ENCODE measurements at places on chromosomes 3 and 15.

DNA sequence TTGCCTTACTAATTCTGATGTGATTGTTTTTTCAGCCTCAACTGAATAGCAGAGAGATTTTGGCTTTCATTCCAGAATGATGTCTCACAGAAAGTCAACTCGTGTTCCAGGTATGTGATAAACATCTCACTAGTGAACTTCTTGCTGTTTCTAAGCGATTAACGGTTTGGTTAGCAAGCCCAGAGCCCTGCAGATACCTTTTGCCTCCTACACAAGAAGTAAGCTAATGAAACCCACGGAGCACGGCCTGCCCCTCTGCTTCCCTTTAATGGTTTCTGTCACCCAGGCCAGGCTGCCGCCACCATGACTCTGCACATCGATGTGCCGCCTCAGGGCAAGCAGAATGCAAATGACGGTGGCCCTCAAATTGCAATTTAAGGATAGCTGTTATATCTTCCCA lies 155.9 kb upstream of the ICE2 start:
- DNase-seq, result no peak

DNA sequence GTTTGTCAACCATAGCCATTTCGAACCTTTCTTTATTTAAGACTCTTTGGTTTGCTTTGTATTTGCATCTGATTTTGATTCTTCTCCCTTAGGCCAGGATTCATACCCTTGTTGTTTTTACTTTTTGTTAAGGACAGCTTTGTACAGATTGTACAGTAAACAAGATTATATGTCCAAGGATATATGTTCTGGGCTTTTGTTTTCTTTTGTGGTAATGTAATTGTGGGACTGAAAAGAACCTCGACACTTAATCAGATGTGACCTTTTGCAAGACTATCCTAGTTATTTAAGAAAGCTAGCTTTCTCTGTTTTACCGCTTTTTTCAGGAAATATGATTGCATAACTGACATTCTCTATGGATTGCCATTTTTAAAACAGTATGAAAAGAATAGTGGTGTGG lies 67.0 kb upstream of the SAMMSON start:
- DNase-seq, result no peak

- DNase-seq, result no peak
Measured at GRCh38 chr3:193641440-193641775, 48.4 kb downstream of the OPA1 start.

- DNase-seq, result no peak
Measured at GRCh38 chr15:48478581-48478980, 147.4 kb downstream of the DUT start.

GRCh38 chr3:117286488-117286887 lies 576.9 kb downstream of the TUSC7 start:
- DNase-seq, result no peak

- no peak for DNase-seq
Measured at GRCh38 chr15:33729653-33730052, 238.6 kb upstream of the CHRM5 start.

GRCh38 chr3:171781711-171782127 lies 28.6 kb downstream of the PLD1 start:
- no peak for DNase-seq

- no peak for DNase-seq
Measured at GRCh38 chr3:72275331-72275751, 490.4 kb upstream of the PROK2 start.

DNA sequence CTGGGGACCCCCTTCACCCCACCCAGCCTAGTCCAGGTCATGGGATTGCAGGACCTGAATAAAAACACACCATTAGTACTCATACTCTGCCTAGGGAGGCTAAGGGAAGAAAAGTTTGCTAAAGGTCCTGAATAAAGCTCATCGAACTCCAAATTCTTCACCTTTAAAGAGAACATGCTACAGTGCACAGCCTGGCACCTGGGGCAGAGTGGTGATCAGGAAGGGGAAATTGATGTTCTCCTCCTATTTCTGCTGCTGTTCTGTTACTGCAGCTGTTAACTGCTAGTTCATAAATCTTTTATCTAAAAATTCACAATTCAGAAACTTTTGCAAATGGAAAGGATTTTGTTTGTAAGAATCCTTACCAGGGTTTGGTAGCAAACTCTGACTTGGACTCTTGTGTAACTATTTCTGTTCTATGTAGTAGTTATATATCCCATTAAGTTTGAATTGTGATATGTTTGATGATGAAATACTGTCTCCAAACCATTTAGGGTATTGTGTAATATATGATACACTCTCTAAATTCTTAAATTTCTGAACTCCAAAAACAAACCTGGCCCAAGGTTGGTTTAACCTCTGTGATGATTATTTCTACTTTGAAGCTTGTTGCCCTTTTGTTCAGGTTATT lies 27.9 kb downstream of the MCTP2 start:
- no peak for DNase-seq

DNA sequence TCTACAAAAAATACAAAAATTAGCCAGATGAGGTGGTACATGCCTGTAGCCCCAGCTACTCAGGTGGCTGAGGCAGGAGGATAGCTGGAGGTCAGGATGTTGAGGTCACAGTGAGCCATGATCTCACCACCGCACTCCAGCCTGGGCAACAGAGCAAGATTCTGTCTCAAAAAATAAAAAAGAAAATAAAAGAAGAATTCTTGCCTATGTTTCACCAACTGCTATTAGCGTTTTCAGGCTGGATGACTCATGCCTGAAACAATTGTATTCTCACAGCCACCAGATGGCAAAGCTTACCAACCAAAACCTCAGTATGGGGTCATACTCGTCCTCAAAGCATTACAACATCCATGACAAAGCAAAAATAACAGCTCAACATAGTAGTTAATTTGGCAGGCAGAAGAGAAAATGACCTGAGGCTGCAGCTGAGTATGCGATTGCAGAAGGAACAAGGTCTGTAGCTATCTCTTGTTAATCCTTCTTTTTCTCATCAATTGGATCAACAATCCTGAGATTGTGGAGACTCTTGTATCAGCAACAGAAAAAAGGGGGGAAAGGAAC lies 52.2 kb downstream of the TP53BP1 start:
- no peak for DNase-seq

GRCh38 chr3:38740537-38740936 lies 75.5 kb downstream of the SCN10A start:
- DNase-seq, result no peak

DNA sequence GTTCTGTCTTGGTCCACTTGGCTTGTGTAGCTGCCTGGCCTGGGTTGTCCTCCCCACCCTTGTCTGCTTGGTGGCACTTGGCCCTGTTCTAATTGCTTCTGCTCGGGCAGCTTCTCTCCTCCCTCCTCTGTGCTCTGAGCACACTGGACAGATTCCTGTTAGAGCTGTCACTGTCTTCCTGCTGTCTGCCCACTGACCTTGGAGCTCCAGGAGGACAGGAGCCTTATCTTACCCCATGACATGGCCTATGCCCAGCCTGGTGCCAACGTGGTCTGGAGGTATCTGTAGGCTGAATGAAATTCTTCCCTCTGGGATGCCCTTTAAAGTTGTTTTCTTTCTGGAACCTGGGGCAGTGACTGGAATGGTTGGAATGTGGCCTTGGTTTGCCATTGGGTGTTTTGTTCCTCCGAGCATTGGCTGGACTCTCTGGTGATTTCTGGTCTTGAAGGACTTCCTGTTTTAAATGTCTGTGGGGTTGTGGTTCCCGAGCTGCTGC lies 94.1 kb downstream of the FAM43A start:
- DNase-seq, result no peak

DNA sequence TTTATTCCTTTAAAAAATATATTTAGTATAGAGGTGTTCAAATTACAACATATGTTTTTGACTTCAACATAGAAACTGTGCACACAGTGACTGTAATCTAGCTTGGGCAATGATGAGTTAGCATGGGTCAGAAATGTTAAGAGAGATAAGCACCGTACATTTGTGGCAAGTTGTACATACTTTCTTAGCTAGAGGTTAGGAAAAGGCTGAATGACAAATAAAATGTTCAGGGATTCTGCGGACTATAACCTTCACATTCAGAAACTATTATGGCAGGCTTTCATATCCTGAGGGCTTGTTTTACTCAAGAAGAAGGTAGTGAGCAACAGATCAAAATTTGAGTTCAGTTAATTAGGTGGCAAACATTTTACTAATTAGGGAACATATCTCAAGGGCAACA lies 379.7 kb upstream of the EPHA6 start:
- DNase-seq, result no peak

- no peak for DNase-seq
Measured at GRCh38 chr3:99982650-99983049, 131.7 kb downstream of the FILIP1L start.

GRCh38 chr15:37425541-37425940 lies 325.2 kb upstream of the MEIS2 start:
- DNase-seq, result no peak

GRCh38 chr15:70415398-70415797 lies 317.7 kb upstream of the TLE3 start:
- no peak for DNase-seq

- no peak for DNase-seq
Measured at GRCh38 chr15:35496585-35496984, 49.4 kb downstream of the DPH6 start.

- no peak for DNase-seq
Measured at GRCh38 chr3:119781330-119782198, at the start of gene NR1I2. NR1I2 (plus strand) TSS chr3:119782101.

GRCh38 chr3:73432023-73432705 lies 192.6 kb downstream of the PDZRN3 start:
- no peak for DNase-seq

DNA sequence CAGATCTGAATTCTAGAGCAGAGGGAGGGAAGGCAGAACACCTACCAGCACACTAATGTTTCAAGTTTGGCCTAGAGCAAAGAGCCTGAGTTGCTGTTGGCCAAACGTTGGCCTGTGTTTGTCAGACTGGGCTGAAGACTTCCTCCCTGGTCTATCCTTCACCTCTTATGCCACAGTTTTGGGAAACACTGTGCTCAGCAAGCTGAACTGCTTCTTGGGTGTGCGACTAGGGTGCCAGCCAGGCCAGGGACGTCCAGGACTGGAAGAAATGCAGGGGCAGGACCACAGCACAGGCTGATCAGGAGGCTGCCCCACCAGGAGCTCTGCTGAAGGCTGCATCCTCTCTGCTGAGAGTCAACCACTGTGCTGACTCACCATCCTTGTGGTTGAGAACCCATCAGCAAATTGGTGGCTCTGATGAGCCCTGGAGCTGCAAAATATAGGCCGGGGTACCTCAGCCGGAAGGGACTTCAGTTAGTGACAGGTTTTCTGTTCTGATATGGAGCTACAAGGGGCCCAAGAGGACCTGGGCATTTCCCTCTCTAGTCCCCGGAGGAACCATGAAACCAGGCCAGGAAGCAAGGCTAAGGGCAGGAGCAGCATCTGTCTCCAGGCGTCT lies 131.6 kb upstream of the RASGRP1 start:
- no peak for DNase-seq

DNA sequence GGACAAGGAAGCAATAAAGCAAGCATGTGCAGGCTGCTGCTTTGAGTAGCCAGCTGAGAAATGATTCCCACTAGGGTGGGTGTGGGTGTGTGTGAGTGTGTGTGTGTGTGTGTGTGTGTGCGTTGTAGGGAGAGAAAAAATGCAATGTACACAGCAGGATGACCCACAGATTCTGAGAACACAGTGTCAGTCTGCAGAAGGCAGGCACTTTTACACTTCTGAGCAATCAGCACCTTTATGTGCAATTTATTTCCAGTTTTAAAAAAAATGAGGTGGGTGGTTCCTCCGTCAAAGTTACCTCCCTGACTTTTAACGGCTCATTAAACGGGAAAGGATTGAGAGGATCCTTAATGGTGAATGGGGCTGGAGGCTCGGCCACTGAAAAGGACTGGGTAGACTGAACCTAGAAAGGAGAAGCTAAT lies 38.5 kb upstream of the LIPC start:
- no peak for DNase-seq

DNA sequence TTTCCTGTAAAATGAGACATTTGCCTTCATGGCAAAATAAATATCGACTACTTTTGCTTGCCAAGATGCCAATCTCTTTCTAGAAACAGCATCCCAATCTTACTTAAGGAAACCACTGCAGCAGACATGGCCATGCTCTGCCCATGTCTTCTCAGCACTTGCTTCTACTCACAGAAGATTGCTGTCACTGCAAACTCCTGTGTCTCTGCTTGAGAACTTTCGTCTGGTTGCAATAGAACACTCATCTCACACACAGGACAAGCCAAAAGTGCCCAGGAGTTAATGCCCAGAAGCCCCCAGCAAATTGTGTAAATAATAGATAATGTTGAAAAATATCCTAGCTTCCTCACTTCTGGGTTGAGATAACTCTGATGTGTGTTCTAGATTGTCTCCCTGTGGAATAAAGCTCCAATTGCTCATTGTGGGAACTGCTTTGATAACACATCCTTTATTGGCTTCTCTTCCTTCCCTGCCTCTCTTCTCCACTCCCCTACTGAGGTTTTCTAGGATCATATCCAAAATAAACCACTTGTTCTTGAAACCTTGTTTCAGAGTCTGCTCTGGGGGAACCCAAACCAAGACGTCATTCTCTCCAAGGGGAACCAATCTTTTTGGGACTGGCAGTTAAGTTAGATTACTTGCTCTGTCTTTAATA lies 156.3 kb upstream of the STRIT1 start:
- no peak for DNase-seq

DNA sequence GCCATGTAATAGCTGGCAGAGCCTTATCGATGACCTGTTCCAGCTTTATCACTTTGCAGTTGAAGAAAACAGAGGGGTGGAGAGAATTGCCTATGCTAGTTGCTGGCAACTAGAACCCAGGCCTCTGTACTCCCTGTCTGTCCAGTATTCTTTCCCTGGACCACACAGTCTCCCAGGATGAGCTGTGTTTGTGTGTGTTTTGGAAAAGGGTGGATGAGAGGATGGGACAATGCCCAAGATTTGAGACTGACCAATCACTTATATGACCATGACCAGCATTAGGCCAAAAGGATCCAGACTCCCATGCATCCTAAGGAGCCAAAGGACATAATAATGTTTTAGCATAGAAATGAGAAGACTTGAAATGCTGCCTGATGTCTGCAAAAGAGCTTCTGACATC lies 102.6 kb downstream of the CD200R1L start:
- no peak for DNase-seq

DNA sequence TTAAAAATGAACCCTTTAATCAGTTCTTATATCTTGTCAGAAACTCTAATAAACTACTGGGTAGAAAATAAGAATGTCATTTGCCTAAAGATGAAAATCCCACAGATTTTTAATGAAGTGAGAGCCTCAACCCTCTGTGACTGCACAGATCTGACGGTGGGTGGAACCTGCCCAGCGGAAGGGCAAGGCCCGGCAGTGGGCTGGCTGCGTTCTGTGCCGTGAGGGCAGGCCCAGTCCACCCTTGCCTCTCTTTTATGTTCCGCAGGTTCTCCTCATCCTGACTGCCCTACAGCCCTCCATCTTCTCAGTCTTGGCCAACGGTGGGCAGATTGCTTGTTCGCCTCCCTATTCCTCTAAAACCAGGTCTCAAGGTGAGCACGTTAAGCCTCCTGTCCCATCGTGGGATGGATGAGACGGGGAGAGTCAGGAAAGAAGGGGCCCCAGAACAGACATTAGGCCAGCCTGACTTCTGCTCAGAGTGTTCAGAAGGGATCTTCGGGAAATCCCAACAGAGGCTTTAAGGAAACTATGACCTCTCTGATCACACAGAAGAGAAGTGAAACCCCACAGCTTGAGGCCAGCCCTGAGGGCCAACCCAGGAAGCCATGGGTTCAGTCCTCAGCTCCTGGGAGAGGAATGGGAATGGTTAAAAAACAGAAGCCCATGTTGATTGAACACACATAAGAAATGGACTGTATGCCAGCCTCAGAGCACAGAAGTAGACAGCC lies 16.0 kb downstream of the SLC51A start:
- DNase-seq, result no peak

Data from cortex of kidney (tissue), 1 donor.